ENCODE measurements at places on chromosomes 1 and 21.

- DNase-seq, result no peak
Observed at GRCh38 chr1:206510371-206510770, 3.0 kb downstream of the RASSF5 start.

DNA sequence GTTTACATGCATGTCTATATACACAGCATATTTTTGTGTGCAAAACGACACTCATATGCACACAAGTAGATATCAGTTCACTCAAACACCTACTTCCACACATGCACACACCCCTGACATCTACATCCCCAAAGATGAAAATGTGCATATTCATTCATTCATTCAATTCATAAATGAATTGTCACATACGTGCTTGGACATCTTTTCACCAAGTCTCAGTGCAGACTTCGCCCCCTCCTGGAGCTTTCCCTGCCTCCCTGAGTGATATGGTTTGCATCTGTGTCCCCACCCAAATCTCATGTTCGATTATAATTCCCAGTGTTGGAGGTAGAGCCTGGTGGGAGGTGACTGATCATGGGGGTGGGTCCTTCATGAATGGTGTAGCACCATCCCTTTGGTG lies 53.1 kb downstream of the CAMK2N1 start:
- no peak for DNase-seq

DNA sequence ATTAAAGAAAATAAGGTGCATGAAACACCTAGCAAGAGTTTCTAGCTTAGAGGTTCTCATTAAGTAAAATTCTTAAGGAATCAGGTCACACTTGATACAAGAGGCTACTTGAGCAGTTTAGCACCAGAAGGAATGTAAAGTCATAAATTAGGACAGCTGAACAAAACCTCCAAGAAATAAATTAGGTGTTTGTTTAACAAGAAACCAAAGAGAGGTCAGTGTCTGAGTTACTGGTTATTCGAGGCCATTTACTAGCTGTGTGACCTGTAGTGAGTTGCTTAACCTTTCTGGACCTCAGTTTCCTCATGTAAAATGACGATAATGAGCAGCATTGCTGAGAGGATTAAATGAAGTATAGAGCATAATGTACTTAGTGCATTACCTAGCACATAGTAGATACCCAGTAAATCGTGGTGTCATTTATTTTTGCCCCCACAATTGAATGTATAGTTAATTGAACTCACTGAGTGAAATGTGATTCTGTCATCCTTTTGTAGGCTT lies 908 bp upstream of the ELK4 start:
- DNase-seq, result no peak

DNA sequence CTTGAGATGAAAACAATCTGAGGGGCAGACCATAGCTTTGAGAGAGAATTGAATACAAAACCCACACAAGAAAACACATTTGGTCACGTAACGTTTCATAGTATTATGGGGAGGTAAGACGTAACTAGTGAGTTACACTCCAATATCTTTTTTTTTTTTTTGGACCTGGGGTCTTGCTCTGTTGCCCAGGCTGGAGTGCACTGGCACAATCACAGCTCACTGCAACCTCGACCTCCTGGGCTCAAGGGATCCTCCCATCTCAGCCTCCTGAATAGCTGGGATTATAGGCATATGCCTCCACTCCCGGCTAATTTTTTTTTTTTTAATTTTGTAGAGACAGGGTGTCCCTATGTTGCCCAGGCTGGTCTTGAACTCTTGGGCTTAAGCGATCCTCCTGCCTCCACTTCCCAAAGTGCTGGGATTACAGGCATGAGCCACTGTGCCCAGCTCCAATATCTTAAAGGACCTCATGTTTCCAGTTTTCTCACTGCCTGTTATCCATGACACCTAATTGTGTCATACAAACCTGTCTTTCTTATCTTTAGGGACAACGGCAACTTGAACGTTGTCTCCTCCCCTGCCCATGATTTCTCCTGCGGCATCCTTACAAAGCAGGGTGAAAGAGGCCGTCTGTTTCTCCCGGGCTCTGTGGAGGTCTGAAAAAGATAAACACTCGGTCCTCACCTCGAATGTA lies 5.3 kb downstream of the TRIM45 start:
- DNase-seq, result no peak

GRCh38 chr1:51247499-51247898 lies 11.4 kb downstream of the RNF11 start:
- no peak for DNase-seq

GRCh38 chr1:214897581-214897980 lies 185.0 kb upstream of the KCNK2 start:
- no peak for DNase-seq

DNA sequence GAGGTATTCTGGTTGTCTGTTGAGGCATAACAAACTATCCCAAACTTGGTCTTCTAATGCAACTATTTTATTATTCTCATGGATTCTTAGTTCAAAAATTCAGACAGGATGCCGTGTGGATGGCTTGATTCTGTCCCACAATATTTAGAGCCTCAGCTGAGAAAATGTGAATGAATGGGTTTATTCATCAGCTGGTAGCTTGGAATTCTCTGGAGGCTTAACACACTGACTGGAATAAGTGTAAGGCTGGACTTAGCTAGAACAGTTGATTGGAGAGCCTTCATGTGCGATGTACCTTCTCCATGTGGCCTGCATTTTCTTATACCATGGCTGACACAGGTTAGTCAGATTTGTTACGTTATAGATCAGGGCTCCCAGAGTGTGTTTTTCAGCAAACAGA lies 30.8 kb downstream of the TNNI3K start:
- no peak for DNase-seq

- no peak for DNase-seq
Observed at GRCh38 chr21:35401476-35401875, 352.4 kb upstream of the RUNX1 start.

- peak; percentile 84 for DNase-seq
Observed at GRCh38 chr1:145720556-145720877, 1.2 kb downstream of the CD160 start.

GRCh38 chr1:110293601-110294104 lies 45.5 kb upstream of the RBM15 start:
- no peak for DNase-seq

- no peak for DNase-seq
Observed at GRCh38 chr1:158113759-158114127, 67.0 kb upstream of the CD1D start.

DNA sequence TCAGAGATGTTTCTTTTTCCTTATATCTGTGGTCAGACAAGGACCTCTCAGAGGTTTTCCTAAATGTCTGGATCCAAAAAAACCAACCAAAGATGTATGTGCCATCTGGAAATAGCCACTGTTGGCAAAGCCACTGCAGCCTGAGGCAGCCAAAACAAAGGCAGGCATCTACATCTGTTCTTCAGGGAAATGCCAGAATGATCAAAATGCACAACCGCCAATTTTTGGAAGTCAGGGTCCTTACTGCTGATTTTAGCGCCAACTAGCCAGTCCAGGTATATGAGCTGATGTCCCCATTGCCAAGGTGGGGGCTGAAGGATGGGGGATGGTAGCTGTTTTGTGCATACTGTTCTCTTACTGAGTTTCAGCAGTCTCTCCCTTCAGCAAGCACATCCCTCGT lies 45.9 kb downstream of the SYT14 start:
- DNase-seq, result no peak

All from fibroblast of mammary gland (primary cell).